ENCODE measurements at places on chromosomes 2 and 18. TPM values are rescaled to one million over a fixed set of nuclear protein-coding genes. Genes with fewer than 3 reads are reported as not detected.

DNA sequence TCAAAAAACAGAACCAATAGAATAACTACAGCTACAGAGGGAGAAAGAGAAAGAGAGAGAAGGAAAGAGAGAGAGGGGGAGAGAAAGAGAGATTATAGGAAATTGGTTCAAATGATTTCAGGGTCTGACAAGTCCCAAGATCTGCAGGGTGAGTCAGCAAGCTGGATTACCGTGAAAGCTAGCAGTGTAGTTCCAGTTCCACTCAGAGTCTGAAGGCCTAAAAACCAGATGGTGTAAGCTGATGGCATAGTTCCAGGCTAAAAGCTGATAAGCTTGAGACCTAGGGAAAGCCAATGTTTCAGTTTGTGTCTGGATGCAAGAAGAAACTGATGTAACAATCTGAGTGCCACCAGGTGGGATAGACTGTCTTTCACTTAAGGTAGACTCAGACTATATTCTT is 397.7 kb downstream of the TRIB2 start:
- no peak for DNase-seq

- DNase-seq = peak; percentile 87
Measured at GRCh38 chr2:12177455-12178288, 431.2 kb downstream of the LPIN1 start.

GRCh38 chr2:127195140-127196074 is 24.7 kb downstream of the CYP27C1 start:
- DNase-seq = peak; percentile 51

Gene OSBPL6
- 3.2 TPM for total RNA-seq

GRCh38 chr2:159362816-159363251 is 76.3 kb upstream of the WDSUB1 start:
- no peak for DNase-seq

DNA sequence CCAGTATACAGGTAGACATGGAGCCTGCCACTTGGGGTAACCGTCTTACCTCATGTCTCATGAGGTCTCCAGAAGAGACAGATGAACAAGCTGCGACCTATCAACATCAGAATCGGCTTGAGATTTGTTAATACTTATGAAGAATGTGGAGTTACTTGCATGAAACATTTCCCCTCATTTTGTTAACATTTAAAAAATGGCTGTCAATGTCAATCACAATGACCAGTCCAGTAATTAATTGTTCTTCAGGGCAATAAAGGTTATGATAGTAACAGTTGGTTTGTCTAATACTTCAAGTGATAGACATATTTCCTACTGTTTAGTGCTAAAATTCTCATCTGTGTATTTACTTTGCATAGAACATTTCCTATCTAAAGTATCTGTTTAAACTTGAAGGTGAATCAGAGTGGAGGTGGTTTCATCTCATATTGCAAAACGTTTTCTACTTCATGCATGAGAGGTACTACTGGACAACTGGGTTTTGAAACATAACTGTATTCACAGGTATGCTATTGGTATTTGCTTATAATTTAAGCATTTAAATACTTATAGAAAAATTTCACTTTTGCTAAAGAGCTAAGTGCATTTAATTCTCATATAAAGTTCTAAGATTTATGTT is 15.1 kb downstream of the SERTAD2 start:
- DNase-seq = no peak

Gene RGPD4
- total RNA-seq = not detected

DNA sequence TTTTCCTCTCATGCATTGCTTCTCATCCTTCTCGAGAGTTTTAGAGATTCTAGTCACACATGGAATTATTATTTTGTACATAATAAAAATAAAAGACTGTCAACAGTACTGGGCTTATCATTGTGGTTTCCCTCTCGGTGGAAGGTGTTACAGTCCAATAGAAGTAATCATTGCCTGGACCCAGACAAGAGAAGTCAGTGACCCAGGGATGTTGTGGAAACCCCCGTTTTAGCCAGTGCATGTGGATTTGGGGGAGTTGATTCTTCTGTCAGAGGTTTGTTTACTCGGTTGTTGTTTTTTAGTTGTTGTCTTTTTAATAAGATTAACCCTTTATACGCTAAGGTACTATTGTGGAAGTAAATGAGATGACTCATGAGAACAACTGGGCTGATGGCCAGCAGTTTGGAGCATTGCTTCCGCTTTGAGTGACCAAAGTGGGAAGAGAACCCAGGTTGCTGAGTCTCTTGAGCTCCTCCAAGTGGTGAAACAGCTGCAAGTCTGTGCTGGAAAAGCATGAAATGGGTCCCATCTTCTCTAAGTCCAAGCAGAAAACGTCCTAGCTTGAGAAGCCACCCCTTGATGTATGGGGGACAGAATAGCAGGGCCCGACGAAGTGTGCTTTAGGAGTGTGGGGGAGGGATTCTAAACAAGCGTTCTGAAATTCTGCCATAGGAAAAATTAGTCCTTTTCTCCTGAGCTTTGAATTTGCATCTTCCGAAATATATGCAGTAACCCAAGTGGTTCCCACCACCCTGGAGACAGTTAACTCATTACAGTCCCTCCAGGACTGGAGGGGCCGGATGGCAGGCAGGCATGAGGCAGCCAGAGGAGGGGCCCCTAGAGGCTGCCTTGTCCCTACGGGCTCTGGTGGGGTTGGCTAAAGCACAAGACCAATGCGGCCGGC is 61.8 kb upstream of the GPR45 start:
- no peak for DNase-seq

GRCh38 chr2:17803497-17803896 is 12.8 kb upstream of the MSGN1 start:
- no peak for DNase-seq

Gene ACOXL
- not detected for total RNA-seq

- DNase-seq = no peak
Measured at GRCh38 chr2:181724662-181725061, 44.3 kb upstream of the NEUROD1 start.

Gene GRP
- 1.4 TPM for total RNA-seq

DNA sequence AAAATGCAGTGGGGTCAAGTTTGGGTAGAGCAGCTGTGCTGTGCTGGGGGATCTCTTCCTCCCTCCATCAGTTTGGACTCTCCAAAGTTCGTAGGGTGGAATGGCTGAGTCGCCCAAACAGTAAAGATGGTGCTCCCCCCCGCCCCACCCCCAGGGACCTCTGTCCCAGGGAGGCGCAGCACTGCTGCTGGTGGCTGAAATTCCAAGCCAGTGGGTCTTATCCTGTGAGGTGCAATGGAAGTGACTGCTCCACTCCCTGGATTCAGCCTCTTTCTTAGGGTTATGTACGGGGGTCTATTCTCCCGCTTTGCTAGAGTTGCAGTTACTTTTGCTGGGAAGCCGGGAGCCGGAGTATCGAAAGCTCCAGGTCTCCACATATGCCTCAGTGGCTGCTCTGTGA is 97.5 kb upstream of the CTAGE1 start:
- DNase-seq = no peak

DNA sequence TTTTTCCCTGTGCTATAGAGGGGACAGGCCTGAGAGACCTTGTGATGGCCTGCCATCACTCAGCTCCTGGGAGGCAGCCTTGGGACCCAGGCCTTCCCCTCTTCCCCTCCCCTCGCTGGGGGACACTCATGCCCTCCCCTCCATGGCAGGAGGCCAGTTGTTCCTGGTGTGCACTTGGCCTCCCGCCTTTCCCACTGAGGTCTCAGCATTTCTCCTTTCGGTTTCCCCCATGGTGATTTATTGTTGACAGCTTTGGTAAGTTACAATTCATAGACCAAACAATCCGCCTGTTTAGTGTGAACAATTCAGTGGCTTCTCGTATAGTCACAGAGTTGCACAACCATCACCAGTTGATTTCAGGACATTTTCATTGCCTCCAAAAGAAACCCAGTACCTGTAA is 10.2 kb upstream of the CNDP1 start:
- peak; percentile 59 for DNase-seq

GRCh38 chr2:68915393-68915792 is 37.3 kb downstream of the GKN2 start:
- DNase-seq = no peak

DNA sequence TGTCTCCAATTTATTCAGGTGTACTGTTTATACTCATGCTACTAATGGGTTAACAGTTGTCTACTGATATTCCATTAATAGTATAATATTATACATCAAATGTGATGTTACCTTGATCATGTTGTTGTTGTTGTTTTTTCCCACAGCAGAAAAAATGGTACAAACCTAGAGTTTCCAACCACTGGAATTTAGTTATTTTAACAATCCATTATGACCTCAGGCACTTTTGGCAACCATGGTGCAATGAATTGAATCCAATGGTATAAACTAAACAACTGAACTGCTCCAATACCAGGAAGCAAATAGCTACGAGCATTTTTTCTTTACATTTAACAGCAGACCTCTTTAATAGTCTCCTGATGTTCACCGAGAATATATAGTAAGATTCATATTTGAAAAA is 31.0 kb upstream of the C2orf66 start:
- DNase-seq = no peak

GRCh38 chr2:23453836-23454460 is 69.0 kb downstream of the KLHL29 start:
- DNase-seq = no peak

GRCh38 chr2:119425620-119426395 is 5.8 kb upstream of the TMEM37 start:
- DNase-seq = no peak

Gene EML6
- total RNA-seq = 0.66 TPM

GRCh38 chr18:14974576-14974975 is 226.6 kb downstream of the ANKRD30B start:
- DNase-seq = no peak

- DNase-seq = no peak
Measured at GRCh38 chr2:119109866-119110265, 48.7 kb downstream of the C1QL2 start.

DNA sequence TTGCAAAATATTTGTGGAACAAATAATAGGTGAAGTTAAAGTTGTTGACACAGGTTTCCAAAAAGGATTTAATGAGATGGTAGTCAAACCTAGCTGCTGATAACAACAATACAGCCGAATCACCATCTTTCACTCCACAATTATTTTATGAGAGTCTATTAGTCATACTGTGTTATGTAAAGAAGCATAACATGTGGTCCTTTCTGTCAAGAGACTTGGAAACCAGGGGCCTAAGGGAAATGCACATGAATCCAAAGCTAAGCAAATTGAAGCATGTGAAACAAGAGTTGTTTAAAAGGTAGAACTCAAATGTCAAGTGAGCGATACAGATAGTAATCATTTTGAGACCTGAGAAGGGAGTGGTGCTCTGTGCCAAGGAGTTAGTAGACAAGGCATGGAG is 16.0 kb downstream of the CD28 start:
- DNase-seq = no peak

- DNase-seq = no peak
Measured at GRCh38 chr2:72973566-72974435, 56.5 kb downstream of the EMX1 start.

GRCh38 chr18:55751476-55751875 is 163.5 kb upstream of the TCF4 start:
- DNase-seq = no peak

Gene GLI2
- 2.9 TPM for total RNA-seq

DNA sequence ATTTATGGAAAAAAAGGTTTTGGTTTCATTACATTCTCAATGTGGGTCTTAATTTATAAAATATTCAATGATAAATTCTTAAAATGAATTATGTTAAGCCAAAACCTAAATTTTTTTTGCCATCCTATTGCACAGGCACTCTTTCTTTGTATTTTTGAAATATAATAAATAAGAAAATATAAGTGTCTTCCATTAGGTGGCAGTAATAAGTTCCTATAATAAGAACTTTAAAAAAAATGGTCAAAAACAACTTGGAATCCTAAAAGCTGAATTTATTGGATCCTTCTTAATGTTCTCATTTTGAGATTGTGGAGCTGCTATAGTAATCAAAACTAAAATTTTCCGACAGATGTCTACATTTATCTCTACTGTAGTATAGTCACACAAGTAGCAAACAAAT is 5.7 kb downstream of the CALCRL start:
- no peak for DNase-seq

Gene SRSF7
- total RNA-seq = 110 TPM

Gene HOXD13
- 33.5 TPM for total RNA-seq

GRCh38 chr2:105489168-105489878 is 90.5 kb upstream of the FHL2 start:
- no peak for DNase-seq

GRCh38 chr2:79882548-79882947 is 369.7 kb downstream of the CTNNA2 start:
- no peak for DNase-seq

DNA sequence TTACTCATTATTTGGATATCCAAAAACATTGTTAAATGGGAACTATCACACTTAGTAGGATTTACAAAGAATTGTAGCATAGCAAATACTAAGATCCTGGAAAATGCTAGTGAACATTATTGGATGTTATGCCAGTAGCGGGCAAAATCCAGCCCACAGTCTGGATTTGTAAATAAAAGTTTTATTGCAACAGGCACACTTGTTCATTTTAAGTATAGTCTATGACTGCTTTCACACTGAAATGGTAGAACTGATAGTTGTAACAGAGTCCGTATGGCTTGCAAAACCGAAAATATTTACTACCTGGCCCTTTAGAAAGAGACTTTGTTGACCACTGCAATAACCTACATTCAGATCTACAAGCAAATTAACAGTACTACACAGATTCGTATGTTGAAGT is 53.6 kb downstream of the ACVR1 start:
- no peak for DNase-seq

GRCh38 chr2:65393743-65394422 is 38.5 kb downstream of the SPRED2 start:
- no peak for DNase-seq

Gene ATP6V1C2
- not detected for total RNA-seq

DNA sequence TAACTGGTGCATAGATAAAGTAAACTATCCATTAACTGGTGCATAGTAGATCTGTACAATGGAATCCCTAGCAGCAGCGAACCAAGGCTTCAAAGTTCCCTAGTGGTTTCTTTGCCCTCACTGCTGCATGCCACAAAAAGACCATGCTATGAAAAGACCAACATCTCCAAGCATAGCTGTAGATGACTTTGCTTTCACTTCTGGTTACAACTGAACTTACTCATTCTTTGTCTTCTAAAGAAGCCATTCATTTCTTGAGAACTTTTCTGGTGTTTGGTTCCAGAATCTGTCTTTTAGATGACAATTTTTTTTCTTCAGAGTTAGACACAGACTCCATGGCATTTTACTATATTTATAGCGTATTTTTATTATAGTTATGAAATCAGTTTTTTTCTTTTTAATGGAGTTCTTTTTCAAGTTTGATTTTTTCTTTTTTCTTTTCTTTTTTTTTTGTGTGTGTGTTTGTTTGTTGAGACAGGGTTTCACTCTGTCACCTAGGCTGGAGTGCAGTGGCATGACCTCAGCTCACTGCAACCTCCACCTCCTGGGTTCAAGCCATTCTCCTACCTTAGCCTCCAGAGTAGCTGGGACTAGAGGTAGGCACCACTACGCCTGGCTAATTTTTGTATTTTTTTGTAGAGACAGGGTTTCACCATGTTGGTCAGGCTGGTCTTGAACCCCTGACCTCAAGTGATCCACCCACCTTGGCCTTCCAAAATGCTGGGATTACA is 63.6 kb downstream of the SLC35F5 start:
- no peak for DNase-seq

Gene SERPINB10
- total RNA-seq = not detected

DNA sequence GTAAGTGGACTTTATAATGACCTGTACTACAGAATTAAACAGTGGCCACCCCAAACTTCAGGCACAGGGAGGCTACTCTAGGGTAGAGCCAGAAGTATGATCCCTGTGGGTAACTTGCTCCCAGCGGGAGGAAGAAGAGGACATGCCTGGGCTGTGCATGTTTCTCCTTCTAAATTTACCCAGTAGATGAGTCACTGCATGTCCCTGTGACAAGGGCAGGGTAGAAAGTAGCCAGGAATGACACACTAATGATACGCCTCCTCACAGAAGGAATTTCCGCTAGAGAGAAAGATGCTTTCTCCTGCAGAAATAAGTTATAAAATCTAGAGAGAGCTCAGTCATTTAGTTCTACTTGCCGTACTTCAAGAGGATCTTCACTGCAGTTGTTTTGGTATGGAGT is 7.5 kb downstream of the ACYP2 start:
- no peak for DNase-seq
